CD4-positive, alpha-beta T cell treated with Interleukin-17A for 4 hours (primary cell): ENCODE measurements at places on chromosomes 5 and 9.
A peak's percentile ranks its signal among the peaks of the same experiment; 100 is the strongest.

GRCh38 chr9:73129941-73130685 is 21.6 kb upstream of the ANXA1 start:
- no peak for DNase-seq

DNA sequence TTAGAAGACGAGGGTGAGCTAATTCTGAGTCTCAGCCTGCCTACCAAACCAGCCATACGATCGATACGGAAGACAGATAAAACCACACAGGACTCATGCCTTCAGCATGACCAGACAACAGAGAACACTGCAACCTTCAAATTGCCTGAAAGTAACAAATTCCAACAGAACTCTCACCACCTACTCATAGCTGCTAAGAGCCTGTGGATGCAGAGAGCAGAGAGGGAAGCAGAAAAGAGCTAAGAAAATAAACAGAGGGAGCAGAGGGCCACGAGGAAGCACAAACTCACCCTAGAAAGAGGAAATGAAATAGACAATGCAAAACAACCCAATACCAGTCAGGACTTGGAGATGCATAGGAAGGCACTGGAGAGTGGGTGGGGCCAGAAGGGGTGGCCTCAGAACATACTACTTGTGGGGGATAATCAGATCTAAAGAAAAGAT is 86.7 kb upstream of the TAS2R1 start:
- DNase-seq, result no peak

GRCh38 chr5:28110781-28111180 is 1072.4 kb upstream of the CDH9 start:
- DNase-seq, result no peak

GRCh38 chr5:142600611-142601358 is 85.1 kb downstream of the FGF1 start:
- DNase-seq, result no peak

GRCh38 chr5:155290937-155291336 is 277.4 kb downstream of the KIF4B start:
- no peak for DNase-seq

GRCh38 chr9:71755230-71755629 is 13.1 kb downstream of the CEMIP2 start:
- DNase-seq, result no peak

DNA sequence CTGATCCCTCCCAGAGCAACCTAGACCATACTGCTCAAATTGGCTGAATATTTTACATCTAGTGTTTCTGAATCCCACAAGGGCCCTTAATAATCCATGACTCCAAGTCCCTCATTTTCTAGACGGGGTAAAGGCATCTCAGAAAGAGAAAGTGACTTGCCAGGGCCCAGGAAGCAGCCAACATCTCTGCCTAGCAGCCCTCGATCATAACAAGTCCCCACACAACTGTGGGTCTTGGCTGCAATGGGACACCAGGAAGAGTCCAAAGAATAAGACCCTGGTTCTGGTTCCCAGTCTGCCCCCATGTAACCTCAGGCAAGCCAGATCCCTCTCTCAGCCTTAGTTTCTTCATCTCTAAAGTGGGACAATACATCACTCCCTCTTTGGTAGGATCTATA is 6.3 kb downstream of the ANXA6 start:
- peak; percentile 45 for DNase-seq

- DNase-seq, result no peak
These were observed 227.9 kb upstream of the CLINT1 start for GRCh38 chr5:158086856-158087255.

DNA sequence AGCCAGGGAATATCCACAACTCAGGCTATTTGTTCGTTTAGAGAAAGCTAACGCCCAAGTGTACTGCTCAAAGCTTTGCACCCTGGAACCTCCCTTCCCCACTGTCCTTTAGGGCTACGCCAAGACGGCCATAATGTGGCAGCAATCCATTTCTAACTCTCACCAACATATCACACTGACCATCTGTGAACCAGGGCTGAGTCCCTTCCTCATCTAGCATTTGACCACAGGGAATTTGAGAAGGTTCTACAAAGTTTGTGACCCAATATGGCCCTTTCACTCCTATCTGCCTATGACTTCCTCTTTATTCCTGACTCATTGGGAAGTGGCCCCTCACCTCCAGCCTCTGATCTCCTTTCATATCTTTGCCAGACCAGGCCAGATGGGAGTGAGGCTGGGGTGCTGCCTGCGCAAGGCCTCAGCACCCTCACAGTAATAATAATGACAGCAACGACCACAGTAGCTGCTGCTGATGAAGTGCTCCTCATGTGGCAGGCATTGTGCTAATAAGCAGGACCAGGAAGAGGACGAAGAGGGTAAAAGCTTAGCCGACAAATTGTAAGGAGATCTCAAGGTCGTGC is 9.3 kb upstream of the ARAP3 start:
- DNase-seq, result no peak

- no peak for DNase-seq
These were observed 143.6 kb upstream of the RASGRF2 start for GRCh38 chr5:80816590-80816989.

DNA sequence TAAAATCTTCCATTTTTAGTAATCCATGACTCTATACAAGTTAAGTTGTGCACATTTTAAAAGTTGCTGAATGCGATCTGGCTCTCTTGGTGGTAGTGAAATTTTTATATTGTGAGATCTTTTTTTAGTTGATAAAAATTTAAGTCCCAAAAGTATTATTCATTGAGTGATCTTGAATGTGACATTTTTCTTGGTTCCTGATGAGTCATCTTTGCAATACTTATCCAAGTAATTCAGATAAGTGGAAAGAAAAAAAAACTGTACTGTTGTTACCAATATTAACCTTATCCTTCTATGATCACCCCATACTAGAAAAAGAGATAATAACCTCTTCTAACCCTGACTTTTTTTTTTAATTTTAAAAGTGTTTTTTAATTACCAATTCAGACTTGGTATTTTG is 601.3 kb downstream of the PSAT1 start:
- no peak for DNase-seq

- no peak for DNase-seq
These were observed 28.4 kb downstream of the FBXW11 start for GRCh38 chr5:171978016-171978415.

GRCh38 chr5:131538177-131538593 is 96.8 kb downstream of the RAPGEF6 start:
- DNase-seq, result no peak

- DNase-seq, result peak; percentile 42
These were observed 43.0 kb downstream of the CYFIP2 start for GRCh38 chr5:157308836-157309465.

DNA sequence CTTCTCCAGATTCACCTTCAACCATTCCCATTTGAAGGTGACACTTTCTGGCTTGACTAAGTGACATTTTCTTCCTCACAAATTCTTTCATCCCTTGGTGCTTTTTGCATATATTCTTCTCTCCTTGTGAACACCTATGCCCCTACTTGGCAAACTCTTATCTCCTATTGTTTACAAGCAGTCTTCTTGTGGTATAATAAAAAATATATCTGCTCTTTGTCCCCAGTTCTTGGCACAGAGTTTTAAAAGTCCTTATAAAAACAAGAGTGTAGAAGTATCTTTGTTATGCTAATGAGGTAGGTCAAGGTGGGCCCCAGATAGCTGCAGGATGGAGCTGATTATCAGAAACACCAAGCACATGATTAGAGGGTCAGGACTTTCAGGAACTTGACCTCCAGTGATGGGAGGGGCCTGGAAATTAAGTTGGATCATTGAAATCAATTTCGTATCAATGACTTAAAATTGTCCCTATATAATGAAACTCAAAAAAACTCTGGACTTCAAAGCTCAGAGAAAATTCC is 38.0 kb downstream of the TMEM161B start:
- DNase-seq, result no peak

GRCh38 chr5:143882520-143882919 is 70.6 kb downstream of the HMHB1 start:
- no peak for DNase-seq

DNA sequence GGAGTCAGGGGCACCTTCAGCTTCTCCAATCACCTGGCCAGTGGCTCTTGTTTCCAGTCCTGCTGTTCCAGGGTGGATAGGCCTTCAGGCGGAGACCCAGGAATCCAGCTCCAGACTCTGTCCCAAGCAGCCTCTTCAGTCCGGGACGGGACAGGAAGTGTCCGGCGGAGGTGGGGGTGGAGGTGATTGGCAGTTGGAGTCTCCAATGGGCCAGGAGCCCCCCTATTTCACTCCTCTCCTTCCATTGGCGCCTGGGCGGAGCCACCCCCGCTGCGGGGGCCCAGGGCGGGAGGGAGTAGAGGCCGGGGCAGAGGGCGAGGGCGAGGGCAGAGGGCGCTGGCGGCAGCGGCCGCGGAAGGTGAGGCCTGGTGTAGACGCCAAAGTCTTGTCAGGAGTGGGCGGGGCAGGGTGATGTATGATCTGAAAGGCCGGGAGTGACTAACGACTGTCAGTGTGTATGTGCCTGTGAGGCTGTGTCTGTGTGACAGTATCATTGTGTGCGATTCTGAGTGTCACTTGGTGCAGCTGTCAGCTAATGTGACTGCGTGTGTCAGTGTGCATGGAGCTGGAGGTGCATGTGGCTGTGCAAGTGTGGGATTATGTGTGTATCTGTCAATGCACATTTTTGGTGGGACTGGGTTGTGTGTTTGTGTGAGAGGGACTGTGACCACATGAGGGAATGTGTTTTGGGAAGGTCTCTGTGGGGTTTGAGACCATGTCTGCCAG is at the start of gene IL11RA:
TSS of gene IL11RA (plus strand) at position 310 of the 726 bp plus-strand sequence. CDS start 3,033 bp downstream, outside the sequence.
- DNase-seq, result peak; percentile 73

GRCh38 chr5:134568761-134569695 is 43.6 kb downstream of the JADE2 start:
- DNase-seq, result no peak

DNA sequence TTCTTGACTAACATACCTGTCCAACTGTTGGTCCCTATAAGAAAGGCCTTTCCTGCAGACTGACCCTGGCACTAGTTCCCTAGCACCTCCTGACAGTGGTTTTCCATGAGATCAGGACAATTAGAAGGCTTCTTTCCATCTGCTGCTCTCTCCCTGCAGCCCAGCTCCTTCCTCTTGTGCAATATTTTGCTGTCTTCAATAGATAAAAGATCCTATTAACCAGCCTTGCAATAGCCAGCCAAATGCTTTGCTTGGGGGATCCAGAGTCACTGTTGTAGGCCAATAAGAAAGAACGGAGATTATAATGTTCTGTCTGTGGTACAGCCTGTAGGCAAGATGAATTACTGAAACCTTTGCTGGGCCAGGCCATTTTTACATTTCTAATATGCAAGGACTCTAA is 18.4 kb upstream of the NME5 start:
- no peak for DNase-seq

- DNase-seq, result no peak
These were observed 138.9 kb downstream of the NTRK2 start for GRCh38 chr9:84808416-84808815.

DNA sequence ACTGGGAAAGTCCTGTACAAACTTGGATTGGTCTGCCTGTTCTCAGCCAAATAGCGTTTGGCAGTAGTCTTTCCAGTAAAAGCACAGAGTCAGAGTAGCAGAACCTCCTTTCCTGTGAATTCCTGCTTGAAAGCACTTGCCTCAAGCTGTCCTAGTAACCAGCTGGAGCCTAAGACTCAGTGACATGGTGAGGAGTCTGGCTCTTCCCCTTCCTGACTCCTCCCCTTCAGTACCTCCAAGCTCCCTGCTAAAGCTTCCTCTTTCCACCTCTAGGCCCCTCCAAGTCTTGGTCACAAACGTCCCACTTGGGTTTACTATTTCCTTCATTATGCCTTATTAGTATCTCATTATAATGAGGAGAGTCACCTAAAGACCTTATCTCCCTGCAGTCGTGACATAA is 21.4 kb upstream of the FAM81B start:
- DNase-seq, result no peak

- no peak for DNase-seq
These were observed 20.4 kb downstream of the AKNA start for GRCh38 chr9:114367366-114367765.

DNA sequence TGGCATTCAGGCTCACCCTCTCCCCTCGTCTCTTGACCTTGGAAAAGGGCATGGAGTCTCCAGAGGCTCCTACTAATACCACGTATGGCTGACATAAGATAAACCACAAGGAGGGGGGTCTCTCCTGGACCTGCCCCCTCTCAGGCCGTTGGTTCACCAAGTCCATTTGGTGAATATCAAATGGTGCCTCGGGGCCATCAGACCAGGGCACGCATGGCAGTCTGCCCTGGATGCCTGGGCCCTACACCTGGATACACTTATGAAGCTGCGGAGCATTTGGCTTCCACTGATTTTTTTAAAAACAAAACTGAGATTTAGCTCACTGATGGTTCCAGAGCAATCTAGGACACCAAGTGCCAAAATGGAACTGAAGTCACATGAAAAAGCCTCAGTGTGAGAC is 40.3 kb upstream of the ZNF622 start:
- no peak for DNase-seq

GRCh38 chr9:20557890-20558565 is 64.3 kb downstream of the MLLT3 start:
- no peak for DNase-seq

- DNase-seq, result no peak
These were observed 8.1 kb downstream of the HBEGF start for GRCh38 chr5:140338336-140338735.

- DNase-seq, result no peak
These were observed 30.4 kb upstream of the OTULINL start for GRCh38 chr5:14551211-14551610.

GRCh38 chr9:3912817-3913216 is 387.0 kb upstream of the RFX3 start:
- no peak for DNase-seq

DNA sequence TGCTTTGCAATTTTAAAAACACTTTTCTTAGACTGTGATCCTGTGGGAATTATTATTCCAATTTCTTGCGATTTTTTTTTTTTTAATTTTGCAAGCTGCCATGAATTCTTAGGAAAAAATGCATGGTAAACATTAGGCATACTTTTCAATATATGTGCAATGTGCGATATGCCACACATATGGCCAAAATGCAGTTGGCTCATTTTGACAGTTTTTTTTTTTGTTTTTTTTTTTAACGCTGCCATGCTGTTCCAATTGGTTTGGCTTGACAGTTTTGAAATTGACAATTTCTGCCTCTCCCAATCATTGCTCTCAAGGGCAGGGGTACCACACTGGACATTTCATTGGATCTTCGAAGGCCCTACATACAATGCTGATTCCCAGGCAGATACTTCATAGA is 36.4 kb downstream of the DAPK1 start:
- DNase-seq, result no peak
